Mesenteric fat pad (tissue), 1 donor: ENCODE measurements at places on chromosomes 12 and 14. TPM values are rescaled to one million over a fixed set of nuclear protein-coding genes. Genes with fewer than 3 reads are reported as not detected.

UNC79 gene
- 0.13 TPM for total RNA-seq

SGPP1 gene
- 20.2 TPM for total RNA-seq

BICDL1 gene
- 0.39 TPM for total RNA-seq

C14orf39 gene
- total RNA-seq = 0.10 TPM

CABP1 gene
- 5.5 TPM for total RNA-seq

SSPN gene
- total RNA-seq = 21.1 TPM

HSPA2 gene
- total RNA-seq = 9.5 TPM

OR11H7 gene
- total RNA-seq = not detected
